ENCODE measurements at places on chromosomes 2 and 18.

GRCh38 chr2:84904717-84905174 lies 710 bp upstream of the TMSB10 start:
- DNase-seq = no peak

DNA sequence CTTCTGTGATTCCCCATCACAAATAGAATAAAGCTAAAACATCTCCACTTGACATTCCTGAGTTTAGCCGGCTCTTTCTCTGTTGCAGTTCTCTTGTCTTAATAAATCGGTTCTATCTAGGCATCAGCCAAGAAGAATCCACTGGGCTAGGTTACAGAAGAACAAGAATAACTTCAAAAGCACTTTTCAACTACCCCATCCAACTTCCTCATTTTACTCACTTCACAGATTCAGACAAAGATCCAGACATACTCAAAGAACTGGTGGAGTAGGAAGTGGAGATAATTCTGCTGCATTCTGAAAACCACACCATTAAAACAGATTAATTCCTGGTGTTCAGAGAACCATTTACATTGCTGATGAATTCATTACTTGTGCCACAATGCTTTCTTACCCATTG lies 9.6 kb upstream of the ALPK2 start:
- no peak for DNase-seq

DNA sequence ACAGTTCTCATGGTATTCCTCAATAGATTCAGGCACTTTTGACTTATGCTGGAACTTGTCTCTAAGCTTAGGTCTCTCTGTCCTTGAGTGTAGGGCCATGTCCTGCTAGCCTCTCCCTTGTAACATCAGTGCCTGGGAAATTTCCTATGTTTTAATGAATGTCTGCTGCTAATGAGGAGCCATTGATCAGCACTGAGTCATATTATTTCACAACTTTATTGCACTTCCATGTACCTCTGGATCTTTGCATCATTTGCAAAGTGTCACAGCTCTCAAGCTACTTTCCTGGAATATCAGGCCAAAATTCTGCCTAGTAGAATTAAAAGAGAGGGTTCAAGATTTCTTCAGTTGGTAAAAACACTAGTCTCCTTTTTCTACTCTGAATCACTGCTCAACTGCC lies 102.5 kb downstream of the GAREM1 start:
- DNase-seq = no peak

- DNase-seq = peak; percentile 41
Measured at GRCh38 chr18:50928551-50928950, 39.3 kb upstream of the ELAC1 start.

DNA sequence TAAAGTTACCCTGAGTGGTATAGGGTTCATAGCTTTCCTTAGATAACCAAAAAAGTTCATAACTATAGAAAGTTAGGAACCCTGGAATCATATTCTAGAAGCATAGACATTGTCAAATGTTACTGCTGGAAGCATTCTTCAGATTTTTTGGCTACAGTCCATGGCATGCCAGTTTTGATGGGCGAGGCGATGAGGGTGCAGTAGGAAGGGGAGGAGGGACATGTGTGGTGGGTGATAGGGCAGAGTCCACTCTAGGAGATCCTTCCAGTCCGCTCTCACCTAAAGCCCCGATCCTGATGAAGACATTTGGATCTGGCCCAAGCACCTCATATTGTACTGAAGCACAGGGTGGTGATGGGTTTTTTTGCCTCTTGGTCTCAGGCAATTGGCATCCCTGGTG lies 91.8 kb downstream of the HRH4 start:
- no peak for DNase-seq
